ENCODE measurements at places on chromosomes 16 and 17.
A peak's percentile ranks its signal among the peaks of the same experiment; 100 is the strongest.

DNA sequence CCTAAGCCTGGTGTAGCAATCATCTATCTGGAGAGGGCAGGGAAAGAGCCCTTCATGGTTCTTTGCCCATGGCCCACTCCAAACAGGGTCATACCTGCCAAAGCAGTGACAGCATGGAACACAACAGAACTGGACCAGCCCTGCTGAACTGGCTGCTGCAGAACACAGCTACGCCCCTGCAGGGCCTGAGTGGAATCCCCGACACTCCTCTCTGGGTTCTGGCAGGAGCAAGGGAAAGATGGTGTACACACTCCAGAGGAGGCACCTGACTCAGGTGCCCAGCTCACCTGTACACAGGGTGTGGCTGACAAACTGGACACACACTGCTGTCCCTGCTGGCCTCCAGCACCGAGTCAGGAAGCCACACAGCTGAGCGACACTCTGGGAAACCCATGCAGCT lies 19.8 kb downstream of the MIEF2 start:
- DNase-seq = no peak

DNA sequence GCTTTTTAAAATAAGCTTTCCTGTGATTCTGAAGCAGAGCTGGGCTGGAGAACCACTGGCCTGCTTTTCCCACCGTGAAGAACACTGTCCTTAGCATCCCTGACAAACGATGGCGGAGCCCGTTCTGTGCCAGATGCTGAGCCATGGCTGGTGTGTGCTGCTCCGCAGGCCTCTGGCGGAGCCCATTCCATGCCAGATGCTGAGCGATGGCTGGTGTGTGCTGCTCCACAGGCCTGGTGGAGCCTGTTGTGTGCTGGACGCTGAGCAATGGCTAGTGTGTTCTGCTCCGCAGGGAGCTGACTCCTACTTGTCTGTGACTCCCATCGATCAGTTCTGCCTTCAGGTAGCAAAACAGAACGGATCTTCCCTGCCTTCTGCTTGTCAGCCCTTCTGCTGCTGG lies 4.3 kb downstream of the ENDOV start:
- DNase-seq = no peak

- no peak for DNase-seq
Observed at GRCh38 chr17:76497979-76498875, 3.0 kb downstream of the RHBDF2 start.

DNA sequence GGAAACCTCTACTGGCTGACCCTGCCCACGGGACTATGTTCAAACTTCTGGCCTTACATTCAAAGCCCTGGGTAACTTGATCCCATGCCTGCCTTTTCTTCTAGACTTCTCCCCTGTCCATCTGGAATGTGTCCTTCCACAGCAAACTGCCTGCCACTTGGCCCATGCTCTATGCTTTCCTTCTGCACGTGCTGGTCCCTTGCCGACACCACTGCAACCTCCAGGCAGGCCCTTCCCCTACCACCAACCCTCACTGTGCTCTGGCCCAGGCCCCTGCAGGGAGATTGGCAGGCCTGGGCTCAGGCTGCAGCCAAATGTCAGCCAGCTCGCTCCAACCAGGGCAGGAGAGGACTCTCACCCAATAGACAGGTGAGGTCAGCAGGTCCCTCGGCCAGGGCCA lies 11.0 kb downstream of the HSD11B2 start:
- DNase-seq = no peak

DNA sequence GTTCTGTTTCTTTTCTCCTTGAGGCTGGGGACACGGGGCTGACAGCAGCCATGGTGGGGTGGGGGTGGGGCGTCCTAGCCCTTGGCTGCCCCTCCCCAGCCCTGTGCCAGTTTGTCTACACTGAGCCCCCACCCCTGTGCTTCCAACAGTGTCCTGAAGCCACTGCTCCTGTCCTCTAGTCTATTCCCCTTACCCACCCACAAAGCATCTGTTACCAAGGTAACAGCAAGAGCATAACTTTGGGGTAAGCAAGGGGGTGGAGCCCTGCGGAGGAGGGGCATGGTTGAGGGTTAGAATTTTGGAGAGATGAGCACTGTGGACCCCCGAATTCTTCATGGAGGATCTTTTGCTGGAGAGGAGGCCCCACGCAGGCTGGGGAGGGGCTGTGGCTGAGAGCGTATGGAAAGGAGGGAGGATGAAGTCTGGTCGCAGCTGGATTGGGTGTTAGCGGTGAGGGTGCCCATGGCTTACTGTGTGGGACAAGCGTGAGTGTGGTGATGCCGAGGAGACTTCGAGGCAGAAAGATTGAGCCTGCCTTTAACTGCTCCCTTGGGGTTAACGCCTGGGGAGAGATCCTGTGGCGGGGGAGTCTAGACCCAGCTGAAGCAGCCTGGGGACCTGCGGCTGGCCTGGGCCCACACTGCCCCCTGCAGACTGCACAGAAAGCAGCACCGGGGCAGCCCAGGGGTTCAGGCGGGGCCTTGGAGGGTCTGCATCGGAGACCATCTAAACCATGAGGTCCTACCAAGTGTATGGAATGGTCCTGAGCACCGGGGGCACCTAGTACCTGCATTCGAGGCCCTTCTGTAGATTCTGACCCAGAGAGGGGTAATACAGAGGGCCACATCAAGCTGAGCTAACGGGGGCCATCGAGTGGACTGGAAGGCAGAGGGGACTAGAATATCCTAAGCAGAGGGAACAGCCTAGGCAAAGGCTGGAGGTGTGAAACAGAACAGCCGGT lies 6.1 kb upstream of the STAC2 start:
- DNase-seq = peak; percentile 79

DNA sequence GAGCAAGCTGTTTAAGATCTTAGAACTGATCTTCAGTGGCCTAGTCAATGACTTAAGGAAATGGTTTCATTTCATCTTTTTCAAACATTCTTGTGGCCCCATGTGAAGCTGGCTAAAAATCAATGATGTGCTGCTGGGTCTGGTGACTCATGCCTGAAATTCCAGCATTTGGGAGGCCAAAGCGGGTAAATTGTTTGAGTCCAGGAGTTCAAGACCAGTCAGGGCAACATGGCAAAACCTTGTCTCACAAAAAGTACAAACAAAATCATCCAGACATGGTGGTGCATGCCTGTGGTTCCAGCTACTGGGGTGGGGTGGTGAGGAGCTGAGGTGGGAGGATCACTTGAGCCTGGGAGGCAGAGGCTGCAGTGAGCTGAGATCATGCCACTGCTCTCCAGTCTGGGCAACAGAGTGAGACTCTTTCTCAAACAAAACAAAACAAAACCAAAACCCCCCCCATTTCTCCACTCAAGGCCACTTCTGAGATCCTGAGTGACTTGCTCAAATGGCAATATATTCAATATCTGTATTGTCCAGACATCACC lies 17.4 kb upstream of the COL1A1 start:
- DNase-seq = no peak

GRCh38 chr16:81515281-81515680 lies 70.7 kb downstream of the CMIP start:
- DNase-seq = no peak

DNA sequence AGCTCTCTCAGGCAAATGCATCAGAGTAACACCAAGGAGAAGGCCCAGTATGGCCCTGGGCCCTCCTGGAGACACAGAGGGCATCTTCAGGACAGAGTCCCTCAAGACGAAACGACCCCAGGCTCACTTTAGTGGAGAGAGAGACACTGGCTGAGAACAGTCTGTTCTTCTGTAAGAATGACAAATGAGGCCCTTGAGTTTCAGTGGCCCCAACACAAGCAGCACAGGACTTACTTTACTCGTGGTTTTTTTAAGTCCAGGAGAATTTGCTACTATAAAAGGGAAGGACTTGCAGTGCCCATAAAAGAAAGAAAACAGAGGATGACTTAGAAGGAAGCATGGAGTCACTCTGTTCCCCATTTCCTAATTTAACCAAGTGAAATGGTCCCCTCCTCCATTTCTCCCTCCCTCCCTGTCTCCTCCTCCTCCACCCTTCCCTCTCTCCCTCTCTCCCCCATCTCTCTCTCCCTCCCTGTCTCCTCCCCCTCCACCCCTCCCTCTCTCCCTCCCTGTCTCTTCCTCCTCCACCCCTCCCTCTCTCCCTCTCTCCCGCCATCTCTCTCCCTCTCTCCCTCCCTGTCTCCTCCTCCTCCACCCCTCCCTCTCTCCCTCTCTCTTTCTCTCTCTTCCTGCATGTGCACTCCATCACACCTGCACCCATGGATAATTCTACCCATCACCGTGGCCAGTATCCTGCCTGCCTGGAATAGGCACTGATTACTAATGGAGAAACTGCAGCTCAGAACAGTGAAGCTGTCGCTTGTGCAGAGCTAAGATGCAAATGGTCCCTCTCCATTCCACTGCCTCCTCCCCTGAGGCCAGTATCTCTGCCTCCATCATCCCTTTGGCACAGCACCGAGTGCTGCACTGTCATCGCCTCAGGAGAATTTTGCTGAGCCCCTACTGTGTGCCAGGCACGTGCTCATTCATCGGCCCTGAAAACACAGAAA lies 47.3 kb upstream of the RBFOX3 start:
- no peak for DNase-seq

DNA sequence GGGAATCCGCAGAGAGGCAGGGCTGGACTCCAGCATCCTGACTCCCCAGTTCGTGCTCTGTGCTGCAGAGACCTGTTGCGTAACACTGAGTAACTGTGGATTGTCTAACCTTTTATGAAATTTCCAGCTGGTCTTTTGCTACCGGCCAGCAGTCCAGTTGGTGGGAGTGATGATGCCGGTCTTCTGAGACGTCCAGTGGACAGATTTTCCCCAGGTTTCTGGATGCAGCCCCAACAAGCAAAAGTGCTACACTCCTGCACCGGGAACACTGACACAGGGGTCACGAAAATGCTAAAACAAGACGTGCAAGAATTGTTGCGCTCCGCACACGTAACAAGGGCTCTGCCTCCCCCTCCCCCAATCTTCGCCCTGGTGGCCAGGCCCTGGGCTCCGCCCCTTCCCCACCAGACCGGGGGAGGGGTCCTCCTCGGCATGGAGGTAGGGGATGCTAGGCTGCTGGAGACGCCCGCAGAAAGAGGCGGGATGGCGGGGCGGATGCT lies 701 bp upstream of the MRC2 start:
- no peak for DNase-seq

DNA sequence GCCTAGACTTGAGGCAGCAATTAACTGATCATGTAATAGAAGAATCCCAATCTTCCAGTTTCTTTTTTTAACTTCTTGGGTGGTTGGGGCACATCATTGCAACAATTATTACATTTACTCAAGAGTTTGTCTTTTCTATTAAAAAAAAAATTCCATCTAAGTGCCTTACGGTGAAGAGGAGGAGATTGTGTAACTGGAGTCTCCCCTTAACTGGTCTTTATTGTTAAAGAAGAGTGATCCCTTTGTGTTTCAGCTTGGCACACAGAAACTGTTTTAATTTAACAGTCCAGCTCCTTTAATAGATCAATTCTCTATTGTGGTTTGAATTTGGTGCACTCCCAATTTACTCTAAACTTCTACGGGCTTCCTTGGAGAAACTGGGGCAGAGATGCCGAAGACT lies 75.2 kb downstream of the FTO start:
- no peak for DNase-seq

DNA sequence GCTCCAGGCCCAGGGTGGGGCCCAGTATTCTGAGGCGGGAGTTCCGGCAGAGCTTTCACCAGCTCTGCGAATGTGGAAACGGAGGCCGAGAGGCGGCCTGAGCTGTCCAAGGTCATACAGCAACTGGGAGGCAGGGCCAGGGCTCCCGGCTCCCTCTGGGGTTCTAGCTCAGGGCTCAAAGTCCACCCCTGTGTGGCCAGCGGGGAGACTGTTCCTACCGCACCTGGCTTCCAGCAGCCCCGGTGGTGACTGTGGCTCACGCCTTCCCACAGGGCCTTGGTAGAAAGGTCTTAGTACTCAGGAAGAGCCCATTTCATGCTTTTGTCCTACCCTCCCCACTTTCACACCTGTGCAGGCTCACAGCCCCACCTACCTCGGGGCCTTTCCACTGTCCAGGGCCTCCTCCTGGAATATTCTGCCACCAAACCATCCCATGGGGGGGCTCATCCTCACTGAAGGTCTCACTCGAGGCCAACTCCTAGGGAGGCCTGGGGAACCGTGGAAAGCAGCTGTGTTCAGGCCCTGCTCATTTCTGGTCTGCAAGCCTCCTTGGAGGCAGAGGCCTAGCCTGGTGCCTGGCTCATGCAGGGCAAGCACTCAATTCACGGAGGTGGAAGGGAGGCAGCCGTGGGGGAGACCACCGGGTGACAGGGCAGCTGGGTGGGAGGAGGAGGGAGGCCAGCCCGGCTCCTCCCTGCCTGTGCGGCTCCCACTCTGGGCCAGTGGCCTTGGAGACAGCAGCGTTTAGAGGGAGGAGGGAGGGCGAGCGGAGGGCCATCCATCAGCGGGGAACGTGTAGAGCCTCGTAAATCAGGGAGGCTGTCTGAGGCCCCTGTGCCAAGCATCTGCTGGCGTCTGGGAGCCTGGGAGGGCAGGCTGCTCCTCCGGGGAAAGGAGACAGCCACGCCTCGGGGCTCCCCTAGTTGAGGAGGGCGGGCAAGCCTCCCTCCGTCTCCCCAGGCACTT lies 12.7 kb upstream of the DOC2B start:
- no peak for DNase-seq

DNA sequence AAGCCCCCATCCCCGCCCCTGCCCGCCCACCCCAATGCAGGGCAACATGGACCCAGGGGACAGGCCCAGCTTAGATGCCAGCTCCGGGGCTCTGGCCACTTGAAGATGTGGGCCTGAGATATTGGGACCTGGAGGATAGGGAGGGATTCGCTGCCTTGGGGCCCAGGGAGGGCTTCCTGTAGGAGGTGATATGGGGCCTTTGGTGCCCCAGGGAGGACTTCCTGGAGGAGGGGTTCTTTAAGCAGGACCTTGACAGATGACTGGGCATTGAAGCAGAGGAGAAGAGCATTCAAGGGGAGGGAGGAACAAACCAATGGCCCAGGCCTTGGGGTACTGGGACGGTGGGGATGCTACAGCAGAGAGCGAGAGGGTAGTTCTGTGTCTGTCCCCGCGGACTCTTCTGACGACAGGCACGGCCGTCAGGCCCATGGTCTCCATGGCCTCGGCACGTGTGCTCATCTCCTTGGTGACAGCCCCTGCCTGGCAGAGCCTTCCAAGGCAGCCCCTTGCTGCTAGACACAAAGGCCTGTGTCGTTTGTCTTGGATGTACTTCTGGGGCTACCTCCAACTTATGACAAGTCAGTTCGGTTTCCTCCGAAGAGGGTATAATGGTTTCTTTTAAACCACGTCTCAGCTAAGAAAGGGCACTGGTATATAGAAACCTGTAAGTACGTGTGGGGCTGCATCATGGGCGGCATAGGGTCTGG lies 55.5 kb upstream of the ZC3H18 start:
- no peak for DNase-seq

DNA sequence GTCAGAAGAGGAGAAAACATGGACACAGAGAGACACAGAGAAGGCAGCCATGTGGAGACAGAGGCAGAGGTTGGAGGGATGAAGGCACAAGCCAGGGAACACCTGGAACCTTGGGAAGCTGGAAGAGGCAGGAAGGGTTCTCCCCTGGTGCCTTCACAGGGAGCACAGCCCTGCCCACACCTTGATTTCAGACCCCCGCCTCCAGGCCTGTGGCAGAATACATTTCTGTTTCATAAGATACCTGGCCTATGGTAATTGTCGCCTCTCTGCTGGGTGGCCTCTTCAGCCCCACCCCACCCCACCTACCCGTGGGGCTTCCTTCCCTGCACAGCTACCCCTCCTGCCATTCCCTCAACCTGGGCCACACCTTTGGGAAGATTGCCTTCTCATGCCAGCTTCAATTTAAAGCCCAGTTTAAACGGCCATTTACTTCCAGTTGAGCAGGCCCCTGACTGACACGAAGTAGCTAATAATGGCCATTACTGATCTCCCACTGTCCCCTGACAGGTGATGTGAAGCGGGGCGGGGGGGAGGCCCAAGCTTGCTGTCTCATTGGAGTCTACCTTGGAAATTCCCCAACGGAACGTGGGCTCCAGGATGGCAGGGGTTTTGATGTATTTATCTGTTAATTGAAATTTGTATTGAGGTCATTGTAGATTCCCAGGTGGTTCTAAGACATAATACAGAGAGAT lies 291.7 kb upstream of the FOXF1 start:
- no peak for DNase-seq
